ENCODE measurements at places on chromosomes 13 and 19.

GRCh38 chr13:34000955-34001354 lies 183.0 kb downstream of the RFC3 start:
- DNase-seq: no peak

- no peak for DNase-seq
Observed at GRCh38 chr19:46726551-46726950, 9.6 kb upstream of the PRKD2 start.

- peak; percentile 99 for DNase-seq
Observed at GRCh38 chr19:48899781-48900476, at the start of gene NUCB1. Gene NUCB1, plus strand, starts transcription at chr19:48900312. Its CDS starts 485 bp downstream, at chr19:48900797.

GRCh38 chr13:85009447-85009846 lies 789.8 kb downstream of the SLITRK6 start:
- no peak for DNase-seq
